ENCODE measurements at places on chromosomes 4 and X. TPM values are rescaled to one million over a fixed set of nuclear protein-coding genes. Genes with fewer than 3 reads are reported as not detected.

Gene SATL1
- 0.09 TPM for total RNA-seq

Gene MAGED4
- total RNA-seq, result 48.2 TPM

Gene NSUN7
- total RNA-seq, result 37.4 TPM

Gene BTK
- total RNA-seq, result not detected

Gene SMIM43
- total RNA-seq, result not detected

Gene CXCL3
- 2.0 TPM for total RNA-seq

Gene FGFBP1
- total RNA-seq, result not detected

Gene SPANXA2
- not detected for total RNA-seq

DNA sequence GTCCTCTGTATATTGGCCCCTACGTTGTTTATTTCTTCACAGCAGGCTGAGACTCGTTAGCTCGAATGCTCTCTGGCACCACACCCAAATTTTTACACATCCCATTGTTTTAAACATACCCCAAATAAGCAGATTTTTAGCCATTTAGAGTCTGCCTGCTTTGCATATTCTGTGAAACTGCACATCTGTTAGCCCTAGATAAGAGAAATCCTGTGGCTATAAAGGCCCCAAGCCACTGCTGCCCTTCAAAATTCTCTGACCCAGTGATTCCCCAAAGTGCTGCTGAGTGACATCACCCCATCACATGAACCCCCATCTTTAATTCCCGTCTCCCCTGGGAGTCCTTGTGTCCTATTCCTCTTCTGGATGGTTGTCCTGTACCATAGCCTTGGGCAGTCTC lies 20.8 kb downstream of the TEX13C start:
- peaks cover 4% of the 10 kb centered on the region for H3K36me3 ChIP-seq
- H3K4me3 ChIP-seq, result no peak overlapping the region
- no peaks in the 10 kb centered on the region for H3K4me1 ChIP-seq
- no peak for DNase-seq
- no peak overlapping the region for H3K27ac ChIP-seq

DNA sequence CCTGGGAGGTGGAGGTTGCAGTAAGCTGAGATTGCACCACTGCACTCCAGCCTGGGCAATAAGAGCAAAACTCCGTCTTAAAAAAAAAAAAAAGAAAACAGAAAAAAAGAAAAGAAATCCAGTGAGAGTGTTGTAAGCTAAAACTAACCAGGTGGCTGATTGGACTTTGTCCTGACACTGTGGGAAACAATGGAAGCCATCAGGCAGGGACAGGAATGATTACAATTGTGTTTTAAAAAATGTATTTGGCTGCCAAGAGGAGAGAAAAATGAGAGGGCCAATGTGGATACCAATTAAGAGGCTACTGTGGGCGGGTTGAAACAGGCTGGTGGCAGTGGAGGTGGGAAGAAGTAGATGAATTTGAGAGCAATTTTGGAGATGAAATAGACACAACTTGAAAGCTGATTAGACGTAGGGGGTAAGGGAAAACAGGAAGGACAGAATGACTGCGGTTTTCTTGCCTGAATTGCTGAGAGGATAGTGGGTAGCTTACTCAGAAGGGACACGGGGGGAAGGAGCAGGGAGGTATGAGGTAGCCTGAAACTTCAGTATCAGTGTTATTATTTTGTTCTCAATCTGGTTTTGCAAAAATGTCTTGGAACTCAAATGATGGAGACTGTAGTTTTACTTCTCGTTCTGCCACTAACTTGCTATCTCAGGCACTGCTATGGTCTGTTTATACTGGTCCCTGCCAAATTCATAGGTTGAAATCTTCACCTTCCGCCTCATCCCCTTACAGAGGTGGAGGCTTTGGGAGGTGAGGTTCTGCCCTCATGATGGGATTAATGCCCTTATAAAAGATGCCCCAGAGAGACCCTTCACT lies 45.6 kb upstream of the CHRNA9 start:
- no peak for DNase-seq
- H3K27ac ChIP-seq, result no peak overlapping the region
- H3K36me3 ChIP-seq, result no peaks in the 10 kb centered on the region

DNA sequence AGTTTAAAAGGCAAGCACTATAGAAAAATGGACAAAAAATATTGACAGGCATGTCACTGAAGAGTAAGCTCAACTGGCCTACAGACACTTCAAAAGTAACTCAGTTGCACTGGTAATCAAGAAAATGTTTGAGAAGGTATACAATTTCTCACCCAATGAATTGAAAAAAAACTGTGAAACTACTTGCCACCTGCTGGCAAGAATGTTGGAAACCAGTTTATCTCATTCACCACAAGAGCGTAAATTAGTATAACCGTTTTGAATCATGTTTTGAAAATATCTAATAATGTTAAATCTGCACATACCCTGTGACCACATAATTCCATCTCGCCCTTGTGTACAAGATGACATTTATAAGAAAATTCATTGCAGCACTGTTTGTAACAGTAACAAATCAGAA lies 31.7 kb downstream of the TXK start:
- no peak for DNase-seq
- H3K4me3 ChIP-seq, result no peak overlapping the region
- no peaks in the 10 kb centered on the region for H3K36me3 ChIP-seq
- H3K27ac ChIP-seq, result no peak overlapping the region

- DNase-seq, result no peak
- peaks cover 12% of the 10 kb centered on the region for H3K4me1 ChIP-seq
- no peaks in the 10 kb centered on the region for H3K27me3 ChIP-seq
- no peaks in the 10 kb centered on the region for H3K36me3 ChIP-seq
- no peak overlapping the region for H3K27ac ChIP-seq
Observed at GRCh38 chrX:38287674-38288073, 39.6 kb downstream of the RPGR start.

- H3K36me3 ChIP-seq, result no peaks in the 10 kb centered on the region
- peak overlapping the region; percentile 38 for H3K4me3 ChIP-seq
- peak; percentile 70 for DNase-seq
Observed at GRCh38 chr4:174120446-174121295, 162.8 kb downstream of the FBXO8 start.

DNA sequence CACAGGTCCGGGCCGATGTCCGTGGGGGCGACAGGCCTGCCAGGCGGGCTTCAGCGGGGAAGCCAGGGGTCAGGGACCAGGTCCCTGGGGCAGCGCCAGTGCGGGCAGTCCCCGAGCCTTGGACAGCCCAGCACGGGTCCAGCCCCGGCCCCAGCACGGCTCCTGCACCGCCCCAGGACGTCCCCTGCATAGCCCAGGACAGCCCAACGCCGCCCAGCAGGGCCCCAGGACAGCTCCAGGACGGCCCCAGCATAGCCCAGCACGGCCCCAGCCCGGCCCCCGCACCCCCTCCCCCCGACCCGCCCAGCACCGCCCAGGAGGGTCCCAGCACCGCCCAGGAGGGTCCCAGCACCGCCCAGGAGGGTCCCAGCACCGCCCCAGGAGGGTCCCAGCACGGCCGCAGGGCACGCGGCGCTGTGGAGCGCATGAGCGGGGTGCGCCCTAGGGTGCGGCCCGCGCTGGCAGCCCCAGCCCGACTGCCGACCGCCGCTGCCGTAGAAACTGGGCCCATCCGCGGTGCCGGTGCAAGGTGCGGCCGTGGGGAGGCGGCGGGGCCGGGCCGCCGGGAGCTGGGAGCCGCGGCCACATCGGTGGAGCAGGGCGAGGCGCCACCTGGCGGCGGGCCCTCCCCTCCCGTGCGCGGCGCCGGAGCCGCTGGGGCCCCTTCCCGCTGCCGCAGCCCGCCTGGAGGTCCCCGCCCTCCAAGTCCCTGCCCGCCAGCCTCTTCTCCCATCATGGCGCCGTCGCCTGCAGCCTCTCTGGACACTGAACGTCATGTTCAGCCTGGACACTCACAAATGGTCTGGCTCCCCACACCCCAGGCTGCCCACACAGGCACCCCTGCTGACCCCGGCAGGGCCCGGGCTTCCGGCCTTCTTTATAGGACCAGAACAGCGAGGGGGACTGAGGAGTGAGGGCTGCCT lies 106.8 kb upstream of the NKX1-1 start:
- H3K27me3 ChIP-seq, result peaks cover 16% of the 10 kb centered on the region
- H3K4me3 ChIP-seq, result peak overlapping the region; percentile 47
- H3K27ac ChIP-seq, result no peak overlapping the region
- no peaks in the 10 kb centered on the region for H3K4me1 ChIP-seq

GRCh38 chr4:20512033-20512792 lies 188.0 kb upstream of the PACRGL start:
- no peak overlapping the region for H3K4me3 ChIP-seq
- H3K27ac ChIP-seq, result no peak overlapping the region
- no peaks in the 10 kb centered on the region for H3K4me1 ChIP-seq
- no peaks in the 10 kb centered on the region for H3K36me3 ChIP-seq
- no peak for DNase-seq

- H3K27me3 ChIP-seq, result no peaks in the 10 kb centered on the region
- no peaks in the 10 kb centered on the region for H3K36me3 ChIP-seq
- no peak for DNase-seq
- H3K4me3 ChIP-seq, result no peak overlapping the region
Observed at GRCh38 chrX:134803551-134804183, 145.4 kb upstream of the PLAC1 start.

- H3K36me3 ChIP-seq, result no peaks in the 10 kb centered on the region
- H3K4me3 ChIP-seq, result no peak overlapping the region
- no peak for DNase-seq
- H3K4me1 ChIP-seq, result peaks cover 14% of the 10 kb centered on the region
Observed at GRCh38 chr4:7423391-7423790, 11.3 kb downstream of the PSAPL1 start.

GRCh38 chr4:168667376-168667775 lies 170.5 kb downstream of the PALLD start:
- H3K27ac ChIP-seq, result no peak overlapping the region
- no peak for DNase-seq
- no peaks in the 10 kb centered on the region for H3K27me3 ChIP-seq
- peaks cover 4% of the 10 kb centered on the region for H3K4me1 ChIP-seq
- H3K36me3 ChIP-seq, result no peaks in the 10 kb centered on the region

DNA sequence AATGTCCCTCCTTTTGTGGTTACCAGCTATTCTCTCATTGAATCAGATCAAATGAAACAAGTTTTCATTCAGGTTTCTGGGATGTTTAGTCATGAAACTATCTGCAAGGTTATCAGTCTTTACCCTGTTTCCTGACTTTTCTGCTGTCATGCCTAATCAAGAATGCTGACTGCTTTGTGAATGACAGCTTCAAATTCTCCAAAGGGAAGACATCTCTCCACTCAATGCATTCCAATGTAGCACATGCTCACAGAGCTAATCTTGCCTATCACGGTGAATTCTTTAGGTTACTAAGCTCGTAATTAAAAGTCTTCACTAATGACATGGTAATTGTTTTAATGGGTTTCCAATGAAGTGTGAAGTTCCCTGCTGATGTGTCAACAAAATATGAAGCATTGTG lies 1068.5 kb downstream of the PCDH7 start:
- peaks cover 25% of the 10 kb centered on the region for H3K4me1 ChIP-seq
- H3K27me3 ChIP-seq, result no peaks in the 10 kb centered on the region
- no peak overlapping the region for H3K4me3 ChIP-seq
- H3K36me3 ChIP-seq, result no peaks in the 10 kb centered on the region
- H3K27ac ChIP-seq, result no peak overlapping the region
- peak; percentile 78 for DNase-seq

GRCh38 chrX:12174358-12174757 lies 36.1 kb downstream of the FRMPD4 start:
- H3K36me3 ChIP-seq, result no peaks in the 10 kb centered on the region
- no peak for DNase-seq
- no peaks in the 10 kb centered on the region for H3K4me1 ChIP-seq
- no peak overlapping the region for H3K27ac ChIP-seq
- H3K27me3 ChIP-seq, result no peaks in the 10 kb centered on the region

- DNase-seq, result no peak
- H3K36me3 ChIP-seq, result no peaks in the 10 kb centered on the region
- peaks cover 4% of the 10 kb centered on the region for H3K4me1 ChIP-seq
- peak overlapping the region; percentile 45 for H3K4me3 ChIP-seq
Observed at GRCh38 chr4:88458104-88458740, 1.3 kb downstream of the HERC5 start.

GRCh38 chr4:79917246-79917645 lies 155.8 kb downstream of the ANTXR2 start:
- no peaks in the 10 kb centered on the region for H3K36me3 ChIP-seq
- no peaks in the 10 kb centered on the region for H3K4me1 ChIP-seq
- no peaks in the 10 kb centered on the region for H3K27me3 ChIP-seq
- H3K4me3 ChIP-seq, result no peak overlapping the region
- H3K27ac ChIP-seq, result no peak overlapping the region

DNA sequence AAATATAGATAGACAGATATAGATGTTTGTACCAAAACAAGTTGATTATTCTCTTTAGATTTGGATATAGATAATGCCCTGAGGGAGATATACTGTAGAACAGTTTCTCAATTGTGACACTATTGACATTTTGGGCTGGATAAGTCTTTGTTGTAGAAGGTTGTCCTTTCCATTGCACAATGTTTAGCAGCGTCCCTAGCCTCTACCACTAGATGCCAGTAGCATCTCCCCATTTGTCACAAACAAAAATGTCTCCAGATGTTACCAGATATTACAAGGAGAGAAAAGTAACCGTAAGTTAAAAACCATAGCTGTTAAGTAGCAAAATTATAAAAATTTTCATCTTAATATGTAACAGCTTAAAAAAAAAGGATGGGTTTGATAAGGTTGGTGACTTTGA lies 2595.3 kb downstream of the ARAP2 start:
- no peak overlapping the region for H3K27ac ChIP-seq
- H3K36me3 ChIP-seq, result no peaks in the 10 kb centered on the region
- DNase-seq, result peak; percentile 31
- H3K4me1 ChIP-seq, result no peaks in the 10 kb centered on the region
- no peaks in the 10 kb centered on the region for H3K27me3 ChIP-seq
- no peak overlapping the region for H3K4me3 ChIP-seq

DNA sequence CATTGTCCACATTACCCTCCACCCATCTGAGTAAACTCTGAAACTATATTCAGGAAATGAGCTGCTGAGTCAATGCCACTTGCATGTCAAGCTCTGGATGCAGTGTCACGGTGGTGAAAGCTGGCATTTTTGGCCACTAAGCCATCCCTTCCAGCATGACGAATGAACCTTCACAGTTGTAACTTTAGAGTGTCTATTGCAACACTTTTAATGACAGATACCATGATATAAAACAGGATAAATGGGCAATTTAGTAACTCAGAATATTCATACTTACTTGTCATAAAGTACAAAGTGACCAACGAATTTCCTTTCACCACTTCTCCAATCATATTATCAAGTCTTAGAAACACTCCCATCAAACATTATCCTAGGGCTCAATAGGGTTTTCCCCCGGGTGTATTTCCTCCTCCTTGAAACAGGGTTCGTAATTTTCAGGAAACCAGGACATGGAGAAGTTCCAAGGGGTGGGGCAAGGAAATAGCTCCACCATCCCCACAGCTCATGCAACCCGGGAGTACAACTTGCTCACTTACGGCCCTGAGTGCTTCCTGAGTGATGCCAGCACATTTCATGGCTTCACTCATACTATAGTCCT lies 73.1 kb downstream of the MTHFD2L start:
- DNase-seq, result no peak
- H3K27ac ChIP-seq, result no peak overlapping the region
- no peaks in the 10 kb centered on the region for H3K36me3 ChIP-seq
- no peaks in the 10 kb centered on the region for H3K27me3 ChIP-seq

GRCh38 chrX:39199429-39199828 lies 398.2 kb downstream of the MID1IP1 start:
- H3K4me3 ChIP-seq, result no peak overlapping the region
- no peaks in the 10 kb centered on the region for H3K27me3 ChIP-seq
- H3K27ac ChIP-seq, result no peak overlapping the region
- no peaks in the 10 kb centered on the region for H3K4me1 ChIP-seq

Data from neural progenitor cell (in vitro differentiated cells).